ENCODE measurements at places on chromosomes 16 and 17. TPM values are rescaled to one million over a fixed set of nuclear protein-coding genes. Genes with fewer than 3 reads are reported as not detected.

The MAPT gene
- under 0.01 TPM for total RNA-seq

DNA sequence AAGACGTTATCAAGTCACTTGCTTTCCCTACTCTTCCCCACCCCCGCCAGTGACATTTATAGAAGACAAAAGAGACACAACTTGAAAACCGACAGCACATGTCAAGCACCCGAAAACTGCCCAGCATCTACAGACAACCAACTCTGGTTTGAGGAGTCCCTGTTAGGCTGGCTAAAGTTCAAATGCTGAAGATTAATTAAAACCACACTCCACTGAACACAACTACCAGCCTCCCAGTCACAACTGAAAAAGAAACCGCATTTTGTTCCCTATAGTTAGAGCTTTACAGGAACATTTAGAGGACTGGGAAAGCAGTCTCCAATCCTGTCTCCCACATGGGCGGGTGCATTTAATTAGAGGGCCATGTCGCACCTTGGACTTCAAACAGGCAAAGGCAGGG lies 73.0 kb upstream of the COX10 start:
- DNase-seq, result no peak

The CCT6B gene
- total RNA-seq, result 1.7 TPM

The TBC1D3C gene
- not detected for total RNA-seq

DNA sequence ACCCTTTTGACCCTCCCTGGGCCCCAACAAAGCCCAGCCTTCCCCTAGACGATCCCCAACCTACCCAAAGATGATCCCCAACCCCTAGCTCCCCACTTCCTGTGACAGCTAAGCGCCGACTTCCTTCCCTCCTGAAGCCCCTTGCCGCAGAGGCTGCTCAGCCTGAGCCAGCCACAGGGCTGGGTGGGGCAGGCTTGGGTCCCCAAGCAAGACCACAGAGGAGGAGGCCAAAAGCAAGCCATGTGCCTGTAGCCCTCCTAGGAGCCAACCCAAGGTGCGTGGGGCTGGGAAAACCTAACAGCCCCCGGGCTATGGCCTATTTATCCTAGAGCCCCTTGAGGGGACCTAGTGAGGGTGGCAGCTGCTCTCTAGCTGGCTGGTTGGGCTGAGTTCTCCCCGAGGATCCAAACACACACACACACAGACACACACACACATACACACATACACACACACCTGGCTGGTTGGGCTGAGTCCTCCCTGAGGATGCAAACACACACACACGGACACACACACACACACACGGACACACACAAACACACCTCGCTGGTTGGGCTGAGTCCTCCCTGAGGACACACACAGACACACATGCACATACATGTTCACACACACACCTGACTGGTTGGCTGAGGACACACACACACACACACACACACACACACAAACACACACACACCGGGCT lies 4.8 kb downstream of the ARRB2 start:
- DNase-seq, result no peak

GRCh38 chr17:77258638-77259037 lies 117.9 kb downstream of the SEC14L1 start:
- no peak for DNase-seq

GRCh38 chr16:89555780-89556179 lies 4.7 kb upstream of the RPL13 start:
- DNase-seq, result no peak

- no peak for DNase-seq
Measured at GRCh38 chr17:69431835-69432234, 17.3 kb downstream of the MAP2K6 start.

The RNF222 gene
- total RNA-seq, result not detected

DNA sequence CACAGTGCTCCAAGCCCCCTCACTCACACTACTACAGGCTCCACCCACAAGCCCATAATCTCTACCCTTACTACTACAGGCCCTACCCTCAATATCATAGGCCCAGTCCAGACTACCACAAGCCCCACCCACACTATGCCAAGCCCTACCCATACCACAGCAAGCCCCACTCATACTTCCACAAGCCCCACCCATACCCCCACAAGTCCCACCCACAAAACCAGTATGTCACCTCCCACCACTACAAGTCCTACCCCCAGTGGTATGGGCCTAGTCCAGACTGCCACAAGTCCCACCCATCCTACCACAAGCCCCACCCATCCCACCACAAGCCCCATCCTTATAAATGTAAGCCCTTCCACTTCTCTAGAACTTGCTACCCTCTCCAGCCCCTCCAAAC lies 13.8 kb downstream of the RIPOR1 start:
- DNase-seq, result peak; percentile 66

DNA sequence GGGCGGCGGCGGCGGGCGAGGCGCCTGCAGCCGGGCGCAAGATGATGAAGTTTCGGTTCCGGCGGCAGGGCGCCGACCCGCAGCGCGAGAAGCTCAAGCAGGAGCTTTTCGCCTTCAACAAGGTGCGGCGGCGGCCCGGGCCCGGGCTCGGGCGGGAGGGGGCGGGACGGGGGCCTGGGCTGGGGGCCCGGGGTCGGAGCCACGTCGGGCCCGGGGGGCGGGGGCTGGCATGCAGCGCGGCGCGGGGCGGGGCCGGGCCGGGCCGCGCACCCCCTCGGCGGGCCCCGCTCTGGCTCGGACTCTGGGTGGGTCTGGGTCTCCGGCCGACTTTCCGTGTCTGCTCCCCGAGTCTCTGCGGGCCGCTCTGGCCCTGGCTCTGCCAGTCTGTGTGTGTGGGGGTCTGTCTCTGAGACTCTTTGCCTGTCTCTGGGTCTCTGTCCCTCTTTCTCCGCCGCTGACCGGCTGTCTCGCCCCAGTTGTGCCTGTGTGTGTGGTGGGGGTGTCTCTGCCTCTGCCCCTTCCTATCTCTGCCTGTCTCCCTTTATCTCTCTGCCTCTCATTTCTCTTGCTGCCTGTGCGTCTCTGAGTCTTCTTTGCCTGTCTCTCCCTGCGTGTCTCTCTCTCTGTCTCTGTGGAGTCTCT lies 328 bp downstream of the LLGL1 start:
- no peak for DNase-seq

The PPY gene
- not detected for total RNA-seq

- DNase-seq, result no peak
Measured at GRCh38 chr17:42027961-42028790, 8.3 kb downstream of the NKIRAS2 start.

Data from IMR-90 (cell line).